ENCODE measurements at places on chromosomes 1 and 21. TPM values are rescaled to one million over a fixed set of nuclear protein-coding genes. Genes with fewer than 3 reads are reported as not detected.

- DNase-seq = no peak
Measured at GRCh38 chr1:156481527-156481926, 19.0 kb downstream of the MEF2D start.

GRCh38 chr1:25702101-25702775 is 85.6 kb downstream of the MAN1C1 start:
- DNase-seq = no peak

GRCh38 chr1:238027366-238027765 is 136.6 kb upstream of the ZP4 start:
- no peak for DNase-seq

- no peak for DNase-seq
Measured at GRCh38 chr1:14969006-14969405, 184.5 kb upstream of the TMEM51 start.

DNA sequence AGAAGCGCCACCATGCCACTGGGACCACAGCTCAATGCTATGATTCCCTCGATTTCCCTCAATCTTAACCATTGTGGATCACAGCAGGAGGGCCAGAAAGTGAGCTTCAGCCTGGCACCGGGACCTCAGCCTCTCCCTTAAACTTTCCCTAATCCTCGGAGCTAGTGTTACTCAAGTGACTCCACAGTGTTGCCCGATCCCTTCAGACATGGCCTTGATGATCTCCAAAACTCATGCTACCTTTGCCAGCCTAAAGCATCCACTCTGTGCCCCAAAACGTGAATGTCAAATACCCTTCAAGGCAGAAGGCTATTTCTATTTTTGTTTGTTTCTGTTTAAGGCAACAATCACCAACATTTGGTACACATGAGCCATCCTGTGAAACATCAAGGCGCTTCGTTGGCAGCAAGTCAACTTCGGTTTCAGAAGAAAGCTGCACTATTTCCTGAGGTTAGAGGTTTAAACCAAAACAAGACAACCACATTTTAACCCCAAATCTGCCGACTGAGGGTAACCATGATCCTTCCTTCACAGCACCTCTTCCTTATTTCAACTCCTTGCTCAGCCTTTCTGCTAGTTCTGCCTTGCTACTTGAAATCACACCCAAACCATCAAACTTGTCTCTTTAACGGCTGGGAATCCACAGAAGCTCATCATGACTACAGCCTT is 94.4 kb upstream of the KRTAP19-8 start:
- no peak for DNase-seq

DNA sequence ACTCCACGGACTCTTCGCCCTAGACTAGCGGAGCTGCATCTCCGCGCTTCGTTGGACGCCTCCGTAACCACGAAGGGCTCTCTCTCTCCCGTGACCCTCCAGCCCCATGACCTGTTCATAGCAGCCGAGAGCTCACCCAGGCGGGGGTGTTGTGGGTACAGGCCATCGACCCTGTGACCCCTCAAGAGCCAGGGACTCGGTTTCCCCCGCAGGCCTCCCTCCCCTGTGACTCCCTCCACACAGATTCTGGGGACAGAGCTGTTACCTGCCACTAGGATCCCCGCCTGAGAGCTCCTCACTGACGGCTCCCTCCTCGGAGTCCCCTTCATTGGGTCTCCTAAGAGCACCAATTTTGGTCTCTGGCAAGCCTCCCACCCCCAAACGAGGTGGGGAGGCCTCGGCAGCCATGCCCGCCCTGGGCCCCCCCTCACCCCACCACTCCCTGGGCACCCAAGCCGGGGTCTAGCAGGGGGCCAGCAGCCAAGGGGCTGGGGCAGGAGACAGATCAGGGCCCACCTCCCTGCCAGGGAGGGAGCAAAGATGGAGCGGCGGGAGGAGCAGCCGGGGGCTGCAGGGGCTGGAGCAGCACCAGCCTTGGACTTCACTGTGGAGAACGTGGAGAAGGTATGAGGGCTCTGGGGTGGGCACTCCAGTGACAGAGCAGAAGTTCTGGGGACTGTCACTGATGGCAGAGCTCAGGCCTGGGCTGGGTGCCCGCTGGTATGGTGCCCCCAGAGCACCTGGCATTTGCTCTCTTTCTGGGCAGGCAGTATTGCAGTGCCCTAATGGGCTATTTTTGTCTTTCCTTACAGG is 517 bp downstream of the IPO13 start:
- DNase-seq = no peak

- peak; percentile 82 for DNase-seq
Measured at GRCh38 chr1:10380594-10381275, 18.1 kb upstream of the PGD start.

DNA sequence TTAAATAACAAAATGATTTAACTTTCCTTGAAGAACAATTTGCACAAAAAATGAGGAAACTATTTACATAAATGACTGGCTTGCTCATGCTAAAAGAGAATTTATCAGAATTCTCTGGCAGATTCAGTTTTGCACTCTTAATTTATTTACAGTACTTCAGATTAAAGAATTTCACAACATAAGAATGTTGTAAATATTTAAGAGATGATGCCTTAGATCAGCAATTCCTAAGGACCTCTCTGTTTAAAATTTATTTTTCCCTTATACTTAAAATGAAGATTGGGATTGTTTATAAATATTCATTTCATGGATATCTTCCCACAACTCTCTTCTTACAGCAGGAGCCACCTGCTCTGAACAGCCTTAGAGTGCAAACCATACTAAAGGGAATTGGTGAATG is 120.8 kb downstream of the OLFM3 start:
- DNase-seq = no peak

GRCh38 chr1:59094001-59094400 is 202.9 kb upstream of the FGGY start:
- no peak for DNase-seq

DNA sequence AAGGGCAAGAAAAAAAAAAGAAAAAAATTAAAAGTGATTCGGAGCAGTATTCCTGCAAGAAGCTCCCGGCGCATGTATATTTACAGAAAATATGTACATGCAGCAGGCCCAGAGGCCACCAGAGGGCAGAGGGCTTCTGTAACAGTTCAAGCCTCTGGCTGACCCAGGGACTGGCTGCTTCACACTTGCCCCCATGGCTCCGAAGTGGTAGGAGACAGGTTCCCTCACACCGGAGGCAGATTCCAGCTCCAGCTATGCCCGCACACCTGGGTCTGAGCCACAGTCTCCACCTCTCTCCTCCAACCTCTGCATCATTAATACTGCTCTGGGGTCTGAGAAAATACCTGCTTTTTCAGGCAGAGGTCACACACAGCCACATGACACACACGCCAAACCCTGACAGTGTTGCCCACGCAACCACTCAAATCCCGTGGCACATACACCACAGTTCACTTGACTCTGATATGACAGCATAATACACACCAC is 2.2 kb upstream of the ARHGAP30 start:
- peak; percentile 38 for DNase-seq

DNA sequence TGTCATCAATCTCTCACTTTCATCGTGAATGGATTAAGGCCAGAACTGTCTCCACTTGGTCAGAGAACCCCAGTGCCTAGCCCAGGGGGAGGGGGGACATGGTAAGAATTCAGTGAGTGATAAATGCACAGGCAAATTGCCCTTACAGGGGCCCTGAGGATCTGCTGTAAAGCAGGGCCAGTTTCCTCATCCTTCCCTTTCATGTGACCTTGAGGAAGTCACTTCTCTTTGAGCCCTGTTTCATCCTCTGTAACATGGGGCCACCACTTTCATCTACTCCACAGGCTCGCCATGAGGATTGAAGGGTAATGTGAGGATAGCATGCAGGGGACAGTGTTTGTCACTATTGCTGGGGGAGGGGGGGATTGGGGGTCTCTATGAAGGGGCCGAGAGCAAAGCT is 28.1 kb upstream of the C1QA start:
- DNase-seq = no peak

DNA sequence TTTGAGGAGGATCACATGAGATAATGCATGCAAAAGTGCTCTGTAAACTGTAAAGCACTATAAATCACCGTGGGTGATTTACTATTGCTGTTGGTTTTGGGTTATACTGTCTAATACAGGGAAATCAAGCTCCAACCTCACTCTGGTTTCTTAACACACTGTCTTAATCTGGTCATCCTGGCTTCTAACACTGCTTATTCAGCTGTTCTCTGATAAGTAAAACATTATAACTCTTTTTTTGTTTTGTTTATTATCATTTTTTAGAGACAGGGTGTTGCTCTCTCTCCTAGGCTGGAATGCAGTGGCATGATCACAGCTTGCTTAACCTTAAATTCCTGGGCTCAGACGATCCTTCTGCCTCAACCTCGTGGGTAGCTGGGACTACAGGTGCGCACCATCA is 21.9 kb upstream of the LSM10 start:
- no peak for DNase-seq

DNA sequence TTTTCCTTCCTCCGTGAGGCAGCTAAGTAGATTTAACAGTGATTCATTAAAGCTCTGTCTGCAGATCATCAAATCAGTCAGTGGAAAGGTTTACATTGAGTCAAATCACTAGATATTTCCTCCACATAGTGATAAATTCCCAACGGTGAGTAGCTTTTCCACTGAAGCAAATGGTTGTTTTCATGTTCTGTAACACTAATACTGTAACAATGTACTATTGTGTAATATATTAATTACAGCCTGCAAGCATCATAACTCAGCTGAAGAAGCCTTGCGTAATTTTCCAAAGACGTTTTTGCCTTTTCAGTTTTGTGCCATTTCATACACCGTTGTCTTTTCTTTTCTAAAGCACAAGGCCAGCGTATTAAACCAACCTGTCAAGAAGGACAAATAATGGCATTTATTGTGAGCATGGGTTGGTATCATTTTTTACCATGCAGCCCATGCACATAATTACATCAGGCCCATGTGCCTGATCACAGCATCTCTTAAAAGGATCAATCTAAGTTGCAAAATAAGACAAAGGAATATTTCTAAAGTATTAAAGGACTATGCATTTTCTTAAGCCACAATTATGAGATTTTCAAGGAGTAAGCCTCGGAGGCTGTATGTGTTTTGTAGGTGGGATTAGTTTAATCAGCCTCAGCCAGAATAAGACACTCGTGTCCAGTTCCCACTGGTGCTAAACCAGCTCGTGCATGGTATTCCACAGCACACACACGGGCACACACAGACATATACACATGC is 16.7 kb upstream of the PDE9A start:
- DNase-seq = peak; percentile 93

GRCh38 chr1:42779725-42780124 is 5.1 kb upstream of the TMEM269 start:
- no peak for DNase-seq

- no peak for DNase-seq
Measured at GRCh38 chr21:14691914-14692313, 145.8 kb upstream of the SAMSN1 start.

- DNase-seq = no peak
Measured at GRCh38 chr1:213183036-213183672, 132.1 kb downstream of the RPS6KC1 start.

DNA sequence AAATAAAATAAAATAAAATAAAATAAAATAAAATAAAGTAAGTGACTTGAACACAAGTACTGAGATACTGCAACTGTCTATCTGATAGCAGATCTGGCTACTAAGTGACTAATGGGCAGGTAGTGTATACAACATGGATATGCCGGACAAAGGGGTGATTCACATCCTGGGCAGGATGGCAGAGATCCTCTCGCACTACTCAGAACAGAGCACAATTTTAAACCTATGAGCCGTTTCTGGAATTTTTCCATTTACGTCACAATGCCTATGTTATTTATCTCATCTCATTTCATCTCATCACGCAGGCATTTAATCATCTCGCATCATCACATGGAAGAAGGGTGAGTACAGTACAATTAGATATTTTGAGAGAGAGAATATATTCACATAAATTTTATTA is 233.3 kb upstream of the COA6 start:
- peak; percentile 99 for DNase-seq

- DNase-seq = peak; percentile 76
Measured at GRCh38 chr1:40980453-40981121, 1.1 kb downstream of the CTPS1 start.

DNA sequence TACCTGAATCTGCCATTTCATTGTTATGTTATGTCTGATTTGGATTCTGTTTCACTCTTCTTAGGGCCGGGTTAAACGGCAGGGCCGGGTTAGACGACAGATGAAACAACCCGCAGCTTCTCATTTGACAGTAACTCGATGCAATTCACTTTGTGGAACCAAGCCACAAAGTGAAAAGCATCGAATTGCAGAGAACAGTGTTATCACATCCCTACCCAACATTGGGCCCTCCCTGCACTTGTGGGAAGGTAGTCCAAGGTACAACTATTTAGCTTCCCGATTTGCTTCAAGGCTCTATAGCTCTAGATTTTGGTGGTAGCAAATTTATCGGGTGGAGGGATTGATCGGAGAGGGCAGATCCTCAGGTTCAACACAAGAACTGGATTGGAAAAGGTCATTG is 17.0 kb downstream of the SON start:
- no peak for DNase-seq

- no peak for DNase-seq
Measured at GRCh38 chr1:12158357-12159092, 8.3 kb upstream of the TNFRSF1B start.

GRCh38 chr1:41751804-41752513 is 166.8 kb downstream of the HIVEP3 start:
- no peak for DNase-seq

DNA sequence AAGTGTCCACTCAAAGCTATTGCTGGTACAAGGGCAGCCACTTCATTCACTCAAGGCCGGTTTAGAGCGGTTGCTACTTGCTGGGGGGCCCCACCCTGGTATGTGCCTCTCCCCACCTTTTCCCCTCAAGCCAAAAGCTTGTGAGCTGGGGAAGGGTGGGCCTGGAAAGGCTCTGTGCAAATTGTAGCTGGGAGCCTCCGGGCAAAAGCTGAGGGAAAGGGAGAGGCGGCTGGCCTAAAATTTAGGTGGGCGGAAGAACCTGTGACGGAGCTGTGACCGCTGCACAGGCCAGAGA is 306 bp upstream of the SH3D21 start:
- DNase-seq = peak; percentile 68

DNA sequence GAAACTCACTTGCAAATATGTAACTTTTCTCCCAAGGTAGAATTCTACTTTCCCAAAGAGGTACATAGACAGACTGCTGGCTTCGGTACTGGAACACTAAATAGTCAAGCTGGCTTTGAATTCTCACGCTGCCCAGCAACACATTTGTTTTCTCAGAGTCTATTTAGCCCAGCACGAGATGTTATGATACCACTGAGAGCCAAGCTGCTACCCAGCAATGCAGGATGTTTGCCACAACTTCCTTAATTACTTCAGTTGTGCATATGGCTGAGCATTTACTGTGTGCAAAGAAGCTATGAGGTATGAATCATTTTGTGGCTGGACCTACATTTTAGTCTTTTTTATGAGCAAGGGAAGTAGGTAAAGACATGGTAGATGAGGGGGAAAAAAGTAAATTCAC is 793.2 kb downstream of the PLA2G4A start:
- DNase-seq = peak; percentile 20

- no peak for DNase-seq
Measured at GRCh38 chr21:21632926-21633325, 634.7 kb downstream of the NCAM2 start.

Gene ST6GALNAC5
- 0.26 TPM for total RNA-seq

Gene FAM163A
- not detected for total RNA-seq

Gene PTGS2
- 22.1 TPM for total RNA-seq

Gene FMOD
- not detected for total RNA-seq

Gene MTMR11
- 2.0 TPM for total RNA-seq

Gene COL16A1
- 87.7 TPM for total RNA-seq

Gene MROH7
- under 0.01 TPM for total RNA-seq

Gene SNX7
- 19.0 TPM for total RNA-seq

Gene RASSF5
- total RNA-seq = 3.4 TPM

Gene CD1D
- total RNA-seq = 3.1 TPM

Gene AVPR1B
- not detected for total RNA-seq

Gene KRTAP12-4
- not detected for total RNA-seq
